ENCODE measurements at places on chromosomes 5 and 9.

DNA sequence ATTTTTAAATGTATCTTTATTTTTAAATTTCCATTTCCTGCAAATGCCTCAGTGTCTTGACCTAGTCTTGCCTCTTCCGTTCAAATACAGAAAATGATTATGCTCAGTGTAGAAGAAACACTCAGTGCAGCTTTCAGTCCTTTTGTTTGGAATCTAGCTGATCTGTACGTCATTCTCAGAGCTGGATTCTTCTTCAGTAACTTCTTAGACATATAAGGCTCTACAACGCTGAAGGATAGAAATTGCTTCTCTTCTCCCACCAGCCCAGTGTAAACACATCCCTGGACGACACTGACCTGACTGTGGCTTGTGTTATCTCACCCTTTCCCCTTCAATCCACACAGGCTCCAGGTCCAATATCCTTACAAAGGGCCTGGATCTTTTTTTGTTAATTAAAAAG is 3.2 kb upstream of the ALDH1B1 start:
- no peak for DNase-seq

GRCh38 chr5:1208743-1209488 is 7.5 kb downstream of the SLC6A19 start:
- DNase-seq, result no peak

- no peak for DNase-seq
Measured at GRCh38 chr9:108269371-108269770, 586.4 kb downstream of the ACTL7B start.

- DNase-seq, result no peak
Measured at GRCh38 chr5:160488394-160489325, 67.0 kb downstream of the PTTG1 start.

- no peak for DNase-seq
Measured at GRCh38 chr9:36415822-36416525, 15.9 kb upstream of the RNF38 start.

- DNase-seq, result no peak
Measured at GRCh38 chr5:91027405-91028139, 355.5 kb downstream of the ARRDC3 start.

- DNase-seq, result no peak
Measured at GRCh38 chr9:38278931-38279679, 113.4 kb upstream of the ALDH1B1 start.

DNA sequence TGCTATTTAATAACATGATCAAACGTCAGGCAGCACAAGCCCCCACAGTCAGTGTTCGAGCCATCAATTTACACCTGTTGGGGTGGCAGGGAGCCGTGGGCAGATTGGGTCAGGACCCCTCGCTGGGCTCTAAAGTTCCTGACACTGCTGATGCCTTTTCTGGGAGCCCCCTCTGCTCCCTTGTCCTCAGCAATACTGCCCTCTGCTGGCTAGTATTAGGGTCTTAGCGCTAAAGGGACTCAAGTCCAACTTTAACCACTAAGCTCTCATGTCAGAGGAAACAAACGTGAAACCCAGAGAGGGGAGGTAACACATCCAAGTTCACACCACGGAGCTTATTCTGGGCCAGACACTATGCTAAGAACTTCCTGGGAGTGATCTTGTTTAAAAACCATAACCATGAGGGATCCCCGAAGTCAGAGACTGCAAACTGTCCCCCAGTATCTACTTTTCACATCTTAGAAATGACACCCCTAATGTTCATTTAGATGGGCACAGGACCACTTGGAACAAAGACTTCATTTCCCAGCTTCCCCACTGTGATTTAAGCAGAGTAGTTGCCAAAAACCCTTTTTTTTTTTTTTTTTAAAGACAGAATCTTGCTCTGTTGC is 20.4 kb downstream of the ANKS6 start:
- DNase-seq, result no peak

GRCh38 chr9:128253140-128253990 is 22.4 kb downstream of the GOLGA2 start:
- DNase-seq, result no peak

DNA sequence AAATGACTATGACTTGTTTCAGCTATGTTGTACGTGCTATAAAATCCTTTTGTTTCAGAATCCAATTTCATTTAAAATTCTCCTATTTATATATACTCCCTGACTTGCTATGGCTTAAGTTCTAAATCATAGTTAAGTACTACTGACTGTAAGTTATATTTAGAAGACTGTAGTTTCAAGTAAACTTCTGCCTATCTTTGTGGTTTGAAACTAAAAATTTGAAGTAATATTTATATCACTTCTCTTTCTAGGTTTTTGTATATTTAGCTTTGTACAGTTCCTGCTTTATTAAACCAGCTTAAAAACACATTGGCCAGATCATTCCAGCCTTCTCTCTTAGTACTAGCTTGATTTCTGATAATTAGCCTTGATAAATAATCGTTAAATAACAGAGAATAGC is 196.3 kb downstream of the MLLT3 start:
- DNase-seq, result no peak

DNA sequence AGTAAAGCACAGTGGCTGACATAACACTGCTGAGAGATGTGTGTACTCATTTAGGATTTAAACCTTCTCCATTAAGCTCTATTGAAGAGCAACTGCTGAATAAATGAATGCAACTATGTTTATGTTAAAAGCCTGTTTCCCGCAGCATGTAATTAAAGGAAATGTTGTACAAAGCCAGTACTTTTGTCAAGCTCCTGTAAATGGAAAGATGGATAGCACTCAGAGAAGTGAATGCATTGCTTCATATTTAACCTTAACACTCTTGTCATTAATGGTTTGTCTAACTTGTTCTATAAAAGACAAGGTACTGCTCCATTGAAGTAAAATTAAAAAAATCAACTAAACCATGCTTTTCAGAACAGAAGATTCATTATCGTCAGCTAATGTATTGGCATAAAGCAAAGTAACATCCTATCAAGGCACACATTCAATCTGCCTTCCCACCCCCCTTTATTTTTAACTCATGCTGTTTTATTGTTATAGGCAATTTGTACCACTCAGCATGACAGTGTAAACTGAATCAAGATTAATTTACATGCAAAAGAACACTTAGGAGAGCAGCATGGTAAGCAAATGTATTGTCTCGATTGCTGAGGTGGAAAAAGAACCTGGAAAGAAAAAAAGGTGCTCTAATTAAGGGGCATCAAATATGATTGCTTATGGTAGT is 240.9 kb upstream of the TBCA start:
- DNase-seq, result no peak

DNA sequence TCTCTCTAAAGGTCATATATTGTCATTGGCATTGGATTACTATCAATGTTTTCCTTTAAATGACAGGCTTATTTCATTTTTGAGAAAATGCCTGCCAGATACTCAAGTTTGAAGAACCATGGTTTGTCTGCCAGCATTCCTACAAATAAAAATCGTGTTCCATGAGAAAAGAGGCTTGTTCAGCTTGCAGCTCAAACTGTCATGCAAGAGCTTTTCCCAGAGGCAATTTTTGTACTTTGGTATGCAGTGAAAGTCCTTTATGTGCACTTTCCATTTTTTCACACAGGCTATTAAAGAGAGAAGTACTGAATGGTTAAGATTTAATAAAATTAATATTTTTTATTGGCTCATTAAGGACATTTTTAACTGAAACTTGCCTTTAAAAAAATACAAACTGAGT is 110.4 kb downstream of the FBXO4 start:
- DNase-seq, result no peak

GRCh38 chr5:96336351-96336985 is 96.6 kb downstream of the PCSK1 start:
- peak; percentile 64 for DNase-seq

DNA sequence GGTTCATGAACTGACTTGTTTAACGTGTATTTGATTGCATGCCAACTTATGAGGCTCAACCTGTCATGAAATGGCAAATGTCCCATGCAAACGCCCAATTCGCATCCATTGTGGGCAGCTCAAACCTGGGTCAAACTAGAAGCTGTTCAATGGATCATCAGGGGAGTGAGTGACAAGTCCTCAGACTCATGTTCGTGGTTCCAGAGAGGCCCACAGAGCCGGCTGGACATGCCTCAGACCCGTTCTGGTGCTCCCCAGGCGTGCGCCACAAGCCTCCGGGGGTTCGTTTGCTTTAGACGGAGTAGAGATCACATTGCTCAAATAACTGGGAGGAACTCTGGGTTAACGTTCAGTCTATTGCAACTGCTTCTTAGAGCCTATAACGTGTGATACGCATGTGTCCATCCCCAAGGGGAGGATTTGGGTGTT is 15.0 kb downstream of the GFI1B start:
- no peak for DNase-seq

GRCh38 chr9:111148052-111149017 is 110.1 kb upstream of the LPAR1 start:
- no peak for DNase-seq

- DNase-seq, result no peak
Measured at GRCh38 chr5:132493821-132494220, 3.2 kb upstream of the IRF1 start.

GRCh38 chr5:177494346-177495195 is 2.8 kb downstream of the PDLIM7 start:
- DNase-seq, result peak; percentile 72

GRCh38 chr5:35852773-35853172 is 3.9 kb upstream of the IL7R start:
- DNase-seq, result no peak

- DNase-seq, result no peak
Measured at GRCh38 chr5:113145757-113146387, 169.3 kb downstream of the DCP2 start.

DNA sequence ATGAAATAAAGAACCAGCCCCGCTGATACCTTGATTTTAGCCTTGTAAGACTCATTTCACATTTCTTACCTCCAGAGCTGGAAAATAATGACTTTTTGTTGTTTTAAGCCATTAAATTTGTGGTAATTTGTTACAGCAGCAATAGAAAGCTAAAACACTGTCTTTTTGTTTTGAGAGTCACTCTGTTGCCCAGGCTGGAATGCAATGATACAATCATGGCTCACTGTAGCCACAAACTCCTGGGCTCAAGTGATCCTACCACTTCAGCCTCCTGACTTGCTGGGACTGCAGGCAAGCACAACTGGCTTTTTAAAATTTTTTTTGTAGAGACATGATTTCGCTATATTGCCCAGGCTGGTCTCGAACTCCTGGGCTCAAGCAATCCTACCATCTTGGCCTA is 34.7 kb upstream of the MYO10 start:
- no peak for DNase-seq

DNA sequence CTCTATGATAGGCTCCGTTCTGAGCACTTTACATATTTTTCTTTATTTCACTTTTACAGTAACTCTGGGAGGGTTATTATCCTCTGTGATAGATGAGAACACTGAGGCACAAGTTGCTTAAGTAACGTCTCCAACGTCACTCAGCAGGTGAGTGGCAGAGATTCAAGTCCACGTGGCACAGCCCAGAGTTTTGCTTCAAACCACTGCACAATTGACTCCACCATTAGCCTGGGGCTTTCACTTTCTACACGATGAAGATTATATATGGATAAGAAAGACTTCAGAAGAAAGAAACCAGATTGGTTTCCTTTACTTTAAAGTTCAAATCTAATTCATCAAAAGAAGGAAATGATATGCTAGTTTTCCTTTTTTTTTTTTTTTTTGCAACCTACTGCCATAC is 245.9 kb downstream of the SYK start:
- DNase-seq, result no peak

- DNase-seq, result no peak
Measured at GRCh38 chr5:172224996-172225395, 31.0 kb downstream of the EFCAB9 start.

DNA sequence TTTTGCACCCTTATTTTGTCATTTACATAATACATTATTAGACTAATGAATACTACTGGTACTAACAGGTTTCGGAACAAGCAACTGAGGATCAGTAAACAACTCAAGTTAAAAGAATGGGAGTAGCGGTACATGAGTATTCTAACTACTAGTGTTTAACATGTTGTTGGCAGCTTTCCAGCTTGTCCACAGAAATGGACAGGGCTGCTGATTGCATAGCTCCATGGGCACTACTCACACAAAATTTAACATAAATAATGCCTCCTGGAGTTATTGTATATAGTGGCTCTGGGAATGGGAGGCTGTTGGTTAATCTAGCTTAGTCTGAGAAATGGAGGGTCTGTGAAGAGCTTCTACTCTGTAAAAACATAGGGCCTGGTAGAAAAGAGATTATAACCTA is 6.7 kb downstream of the NCBP1 start:
- DNase-seq, result no peak

DNA sequence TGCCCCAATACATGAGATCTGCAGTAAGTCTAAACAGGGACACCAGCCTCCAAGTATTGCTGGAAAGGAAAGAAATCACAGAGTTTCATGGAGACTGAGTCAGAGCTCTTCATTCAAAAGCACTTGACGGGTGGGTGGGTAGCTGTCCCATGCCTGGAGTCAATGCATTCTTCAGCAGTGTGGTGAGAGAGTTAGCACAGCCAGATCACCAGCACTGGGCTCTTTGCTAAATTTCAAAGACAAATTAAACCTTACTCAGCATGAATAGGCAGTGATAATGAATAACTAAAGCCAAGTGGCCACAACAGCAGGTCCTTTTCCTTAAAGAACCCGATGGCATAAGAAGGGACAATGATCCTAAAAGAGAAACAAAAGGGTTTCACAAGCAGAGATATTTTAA is 192.4 kb downstream of the ACTL7B start:
- no peak for DNase-seq

- no peak for DNase-seq
Measured at GRCh38 chr5:168989731-168990505, 311.0 kb downstream of the SLIT3 start.

DNA sequence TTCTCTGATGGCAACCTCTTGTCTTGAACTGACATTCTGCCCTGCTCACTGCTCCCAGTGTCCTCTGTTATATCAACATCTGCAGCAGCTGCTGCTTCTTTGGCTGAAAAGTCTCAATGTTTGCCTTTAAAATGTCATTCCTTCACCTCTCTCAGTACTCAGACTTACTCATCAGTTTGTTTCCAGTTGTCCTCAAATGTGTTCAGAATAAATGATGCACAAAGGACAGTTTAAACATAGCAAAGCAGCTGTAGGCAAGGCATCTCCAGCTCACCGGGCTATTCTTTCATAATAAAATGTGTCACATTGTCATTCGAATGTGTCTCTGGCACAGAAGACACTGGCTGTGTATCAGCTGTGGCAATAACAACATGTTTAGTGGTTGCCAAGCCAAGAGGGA is 590.9 kb upstream of the ZNF608 start:
- DNase-seq, result no peak

GRCh38 chr9:36517131-36517530 is 55.6 kb upstream of the MELK start:
- DNase-seq, result no peak

Data from HS-27A (cell line).